Activated CD8-positive, alpha-beta memory T cell treated with anti-CD3 and anti-CD28 coated beads for 1 hour (primary cell): ENCODE measurements at places on chromosomes 7 and 10.

GRCh38 chr10:121115154-121115553 lies 264.0 kb downstream of the WDR11 start:
- DNase-seq = no peak

GRCh38 chr10:1243486-1244234 lies 187.5 kb downstream of the WDR37 start:
- no peak for DNase-seq

GRCh38 chr10:132945125-132945893 lies 2.9 kb upstream of the CFAP46 start:
- no peak for DNase-seq

DNA sequence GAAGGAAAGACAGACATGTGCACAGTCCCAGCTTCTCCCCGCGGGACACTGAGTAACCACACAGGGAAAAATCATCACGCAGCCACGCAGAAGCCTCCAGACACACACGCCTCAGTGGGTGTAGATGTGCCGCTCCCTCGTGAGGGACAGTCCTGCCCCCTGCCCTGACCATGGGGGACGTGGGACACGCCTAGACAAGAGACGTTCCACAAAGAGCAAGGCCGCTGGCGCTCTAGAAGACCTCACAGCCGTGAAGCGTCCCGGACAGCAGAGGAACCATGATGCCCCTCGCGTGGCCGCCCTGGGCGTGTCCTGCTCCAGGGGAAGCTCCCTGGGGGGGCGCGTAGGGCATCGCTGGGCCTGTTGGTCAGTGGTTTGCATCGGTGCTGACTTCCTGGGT lies 210.8 kb downstream of the DNAJB6 start:
- DNase-seq = no peak
